H1 (cell line): ENCODE measurements at places on chromosomes 2 and 18.

DNA sequence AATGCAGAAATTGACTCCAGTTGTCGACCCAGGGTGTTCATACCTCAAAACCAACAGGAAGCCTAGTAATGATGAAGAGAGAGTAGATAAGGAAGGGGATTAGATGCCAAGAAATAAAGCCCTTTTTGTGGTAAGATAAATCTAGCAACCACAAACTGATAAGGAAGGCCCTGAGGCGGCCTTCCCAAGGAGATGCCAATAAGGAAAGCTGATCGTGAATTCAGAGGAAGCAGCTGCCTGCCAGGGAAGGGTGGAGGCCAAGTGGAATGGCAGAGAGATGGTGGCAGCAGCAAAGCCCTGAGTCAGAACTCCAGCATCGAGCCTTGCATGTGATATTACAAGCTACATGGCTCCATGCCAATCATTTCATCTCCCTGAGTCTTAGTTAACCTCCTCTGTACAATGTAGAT is 126.3 kb downstream of the IRS1 start:
- no peaks in the 10 kb centered on the region for H3K27me3 ChIP-seq
- no peaks in the 10 kb centered on the region for H3K36me3 ChIP-seq
- no peaks in the 10 kb centered on the region for H3K4me1 ChIP-seq

GRCh38 chr18:31789409-31789808 is 28.7 kb upstream of the SLC25A52 start:
- no peak overlapping the region for H3K4me3 ChIP-seq
- H3K27me3 ChIP-seq: no peaks in the 10 kb centered on the region
- DNase-seq: no peak
- no peak overlapping the region for H3K27ac ChIP-seq
- no peaks in the 10 kb centered on the region for H3K36me3 ChIP-seq

DNA sequence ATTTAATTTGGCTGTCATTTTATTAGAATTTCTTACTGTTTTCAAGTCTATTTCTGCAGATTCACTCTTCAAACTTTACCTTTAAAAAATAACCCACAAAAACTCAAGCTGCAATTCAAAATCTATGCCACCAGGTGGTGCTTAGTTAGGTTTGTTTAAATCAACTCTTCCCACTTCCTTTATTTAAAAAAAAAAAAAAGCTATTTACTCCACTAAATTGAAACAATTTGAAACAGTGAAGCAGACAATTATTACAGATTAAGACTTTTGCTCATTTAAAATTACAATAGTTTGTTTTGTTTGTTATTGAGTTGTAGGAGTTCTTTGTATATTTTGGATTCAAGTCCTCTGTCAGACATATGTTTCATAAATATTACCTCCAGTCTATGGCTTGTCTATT is 300.0 kb downstream of the PDE11A start:
- H3K4me1 ChIP-seq: no peaks in the 10 kb centered on the region
- H3K27me3 ChIP-seq: no peaks in the 10 kb centered on the region
- H3K27ac ChIP-seq: no peak overlapping the region

- H3K27me3 ChIP-seq: 0 out of 2 replicates have a peak, but pooled peaks cover 2% of the 10 kb centered on the region
- H3K36me3 ChIP-seq: peaks cover 13% of the 10 kb centered on the region
- H3K4me1 ChIP-seq: peaks cover 40% of the 10 kb centered on the region
- peak overlapping the region; percentile 84 for H3K4me3 ChIP-seq
- DNase-seq: no peak
- 0 out of 2 replicates have a peak overlapping the region, but pooled peaks have one; percentile 6 for H3K27ac ChIP-seq
Measured at GRCh38 chr2:207767461-207768167, 2.1 kb downstream of the FZD5 start.

GRCh38 chr2:144675731-144676130 is 155.8 kb upstream of the ZEB2 start:
- no peak overlapping the region for H3K27ac ChIP-seq
- H3K27me3 ChIP-seq: no peaks in the 10 kb centered on the region
- no peaks in the 10 kb centered on the region for H3K36me3 ChIP-seq
- DNase-seq: no peak
- H3K4me3 ChIP-seq: no peak overlapping the region

- no peak overlapping the region for H3K4me3 ChIP-seq
- H3K4me1 ChIP-seq: no peaks in the 10 kb centered on the region
Measured at GRCh38 chr2:37427241-37427640, 82.8 kb downstream of the QPCT start.

GRCh38 chr2:176189681-176190641 is 1.5 kb downstream of the HOXD1 start:
- DNase-seq: no peak
- peaks cover 6% of the 10 kb centered on the region for H3K4me1 ChIP-seq
- H3K4me3 ChIP-seq: no peak overlapping the region
- H3K27me3 ChIP-seq: peaks cover 75% of the 10 kb centered on the region
- H3K27ac ChIP-seq: no peak overlapping the region

GRCh38 chr18:48872234-48873145 is 78.3 kb downstream of the SMAD7 start:
- no peak for DNase-seq
- no peaks in the 10 kb centered on the region for H3K36me3 ChIP-seq
- H3K4me3 ChIP-seq: no peak overlapping the region
- H3K27ac ChIP-seq: no peak overlapping the region
- H3K4me1 ChIP-seq: no peaks in the 10 kb centered on the region

DNA sequence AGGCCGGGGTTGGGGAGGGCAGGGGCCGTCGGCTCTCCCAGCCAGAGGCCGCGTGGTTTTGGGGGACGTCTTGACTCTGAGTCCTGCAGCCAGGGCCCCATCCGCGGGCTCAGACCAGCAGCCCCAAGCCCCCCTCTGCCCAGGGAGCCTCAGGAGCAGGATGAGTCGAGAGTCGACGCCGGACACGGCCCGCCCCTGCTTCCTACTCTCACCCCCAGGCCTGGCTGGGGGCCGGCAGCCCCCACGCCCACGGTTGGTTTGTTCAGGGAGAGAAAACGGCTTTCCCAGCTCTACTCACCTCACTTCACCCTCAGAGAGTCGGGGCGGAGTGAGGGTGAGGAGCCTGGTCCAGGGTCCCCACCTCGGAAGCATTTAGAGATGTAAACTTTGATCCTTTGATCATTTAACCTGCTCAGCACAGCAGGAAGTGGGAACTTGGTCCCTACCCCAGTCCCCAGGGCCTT is 6.9 kb downstream of the SNORC start:
- peak overlapping the region; percentile 57 for H3K4me3 ChIP-seq
- no peaks in the 10 kb centered on the region for H3K36me3 ChIP-seq
- H3K27ac ChIP-seq: no peak overlapping the region
- H3K27me3 ChIP-seq: no peaks in the 10 kb centered on the region
- no peak for DNase-seq

- H3K36me3 ChIP-seq: no peaks in the 10 kb centered on the region
- no peaks in the 10 kb centered on the region for H3K27me3 ChIP-seq
- DNase-seq: no peak
- H3K27ac ChIP-seq: no peak overlapping the region
- no peaks in the 10 kb centered on the region for H3K4me1 ChIP-seq
Measured at GRCh38 chr18:45456090-45457021, 158.9 kb upstream of the SLC14A2 start.

DNA sequence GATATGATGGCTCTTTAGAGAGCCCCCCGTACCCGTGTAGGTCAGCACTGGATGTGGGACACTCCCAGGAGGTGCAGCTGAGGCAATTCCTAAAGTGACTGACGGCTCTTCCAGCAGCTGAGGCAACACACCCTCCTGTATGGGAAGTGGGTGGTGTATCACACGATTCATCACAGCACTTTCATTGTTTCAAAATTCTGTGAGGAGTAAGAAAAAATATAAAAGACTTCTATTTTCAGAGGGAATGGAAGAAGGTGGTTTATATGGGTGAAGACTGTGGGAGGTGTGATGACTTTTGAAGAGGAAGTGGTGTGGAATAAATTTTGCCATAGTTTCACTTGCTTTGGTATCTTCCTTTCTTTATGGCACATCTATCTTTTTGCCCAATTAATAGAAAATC is 22.3 kb downstream of the QPCT start:
- no peaks in the 10 kb centered on the region for H3K27me3 ChIP-seq

DNA sequence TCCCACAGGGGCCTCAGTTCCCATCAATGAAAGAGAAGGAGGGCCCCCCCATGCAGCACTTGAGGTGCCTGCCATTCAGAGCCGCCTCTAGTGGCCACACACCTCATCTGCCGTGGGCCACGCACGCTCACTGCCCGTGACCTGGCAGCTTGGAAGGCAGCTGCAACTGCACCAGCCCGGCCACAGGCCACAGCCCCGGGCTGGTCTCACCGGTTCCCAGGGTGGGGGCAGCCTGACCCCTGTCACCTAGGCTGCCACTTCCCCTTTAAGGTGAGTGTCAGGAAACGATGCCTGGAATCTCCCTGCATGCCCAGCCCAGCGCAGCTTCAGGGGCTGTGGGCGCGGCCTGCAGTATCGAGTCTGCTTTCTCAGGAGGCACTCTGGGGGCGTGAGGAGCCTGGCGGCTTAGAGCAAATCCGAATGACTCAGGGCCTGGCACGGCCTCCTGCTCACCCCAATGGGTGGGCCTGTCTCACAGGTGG is 2.6 kb downstream of the MAB21L4 start:
- DNase-seq: no peak
- H3K4me1 ChIP-seq: no peaks in the 10 kb centered on the region
- no peak overlapping the region for H3K4me3 ChIP-seq
- no peaks in the 10 kb centered on the region for H3K27me3 ChIP-seq
- H3K27ac ChIP-seq: no peak overlapping the region
- H3K36me3 ChIP-seq: no peaks in the 10 kb centered on the region

DNA sequence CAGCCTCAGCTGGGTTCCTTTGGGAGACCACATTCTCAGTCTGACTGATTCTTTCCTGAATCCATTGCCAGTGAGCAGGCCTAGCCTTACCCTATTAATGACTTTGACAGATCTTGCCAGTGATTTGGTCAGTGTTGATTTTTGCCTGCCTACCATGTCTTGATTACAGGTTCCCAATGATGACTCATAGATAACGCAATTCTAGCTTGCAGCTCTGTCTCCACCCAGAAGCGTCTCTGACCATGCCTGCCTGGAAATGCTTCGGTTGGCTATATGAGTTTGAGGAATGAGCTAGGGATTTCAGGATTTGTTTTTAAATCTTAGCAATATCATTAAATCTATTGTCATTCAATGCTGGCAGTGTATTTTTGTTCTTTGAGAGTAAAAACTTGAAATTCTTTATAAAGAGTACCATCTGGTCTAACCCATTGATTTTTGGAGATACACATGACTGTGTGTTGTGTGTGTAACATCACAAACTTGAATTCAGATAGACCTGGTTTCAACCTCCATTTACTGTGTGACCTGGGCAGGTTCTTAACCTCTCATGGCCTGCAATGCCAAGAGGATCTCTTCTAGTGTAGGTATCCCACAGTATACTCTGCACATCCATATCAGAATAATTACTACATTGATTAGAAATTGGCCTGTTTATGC is 57.0 kb downstream of the CCDC150 start:
- H3K4me3 ChIP-seq: no peak overlapping the region
- H3K27ac ChIP-seq: no peak overlapping the region
- H3K27me3 ChIP-seq: no peaks in the 10 kb centered on the region
- no peak for DNase-seq

DNA sequence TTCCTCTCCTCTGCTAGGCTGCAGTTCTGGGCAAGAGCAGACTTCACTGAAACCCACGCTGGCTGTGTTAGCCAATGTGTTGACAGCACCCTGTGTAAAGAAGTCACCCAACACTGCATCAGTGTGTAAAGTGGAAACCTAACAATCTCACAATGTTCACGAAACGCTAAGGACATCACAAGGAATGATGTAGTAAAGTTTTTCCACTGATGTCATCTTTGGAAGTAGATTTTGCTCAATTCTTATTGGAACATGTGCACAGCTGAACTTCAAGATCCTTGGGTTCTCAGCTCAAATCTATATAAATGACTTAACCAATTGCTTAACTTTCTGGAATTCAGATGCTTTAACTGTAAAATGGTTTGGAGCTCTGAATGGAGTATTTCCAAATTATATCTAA is 1112.5 kb downstream of the TSN start:
- H3K4me1 ChIP-seq: no peaks in the 10 kb centered on the region
- DNase-seq: no peak
- no peaks in the 10 kb centered on the region for H3K27me3 ChIP-seq
- no peak overlapping the region for H3K4me3 ChIP-seq
- H3K36me3 ChIP-seq: no peaks in the 10 kb centered on the region
- no peak overlapping the region for H3K27ac ChIP-seq

DNA sequence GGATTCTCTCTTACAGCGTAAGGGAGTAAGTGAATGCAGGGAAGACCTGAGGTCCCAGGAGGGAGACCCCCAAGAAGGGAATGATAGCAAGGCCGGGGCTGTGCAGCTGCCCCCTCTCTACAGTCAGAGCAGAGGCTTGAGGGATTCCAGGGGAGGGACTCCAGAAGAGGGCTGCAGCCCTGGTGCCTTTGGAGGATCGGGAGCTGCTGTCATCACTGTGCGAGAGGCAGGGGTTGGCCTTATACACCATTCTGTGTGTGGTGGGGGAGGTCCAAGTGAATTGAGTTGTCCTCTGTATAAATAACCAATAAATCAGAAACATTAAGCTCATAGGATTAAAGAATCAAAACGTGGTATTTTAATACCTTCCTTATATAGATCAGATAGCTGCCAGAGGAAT is 114.9 kb downstream of the GLI2 start:
- no peaks in the 10 kb centered on the region for H3K36me3 ChIP-seq
- no peak overlapping the region for H3K27ac ChIP-seq
- H3K4me3 ChIP-seq: no peak overlapping the region
- H3K27me3 ChIP-seq: no peaks in the 10 kb centered on the region
- no peak for DNase-seq

DNA sequence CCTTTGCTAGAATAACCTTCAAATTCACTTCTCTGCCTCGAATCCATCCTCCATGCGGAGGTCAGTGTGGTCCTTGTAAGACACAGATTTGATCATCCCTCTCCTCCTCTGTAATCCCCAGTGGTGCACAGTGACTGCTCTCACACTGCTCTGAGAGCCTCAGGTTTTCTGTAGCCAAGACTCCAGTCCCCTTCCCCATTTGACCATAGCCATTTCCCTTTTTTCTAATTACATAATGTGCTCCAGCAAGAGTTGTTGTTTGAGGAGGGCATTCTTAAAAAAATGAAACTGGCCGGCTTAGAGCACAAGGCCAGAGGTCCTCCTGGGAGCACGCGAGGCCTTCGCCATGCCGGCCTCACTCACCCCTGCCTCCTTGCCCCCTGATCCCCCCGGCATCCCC is 34.7 kb upstream of the LPIN1 start:
- H3K27me3 ChIP-seq: no peaks in the 10 kb centered on the region
- no peak overlapping the region for H3K27ac ChIP-seq
- no peaks in the 10 kb centered on the region for H3K4me1 ChIP-seq
- H3K4me3 ChIP-seq: no peak overlapping the region
- DNase-seq: no peak

- no peaks in the 10 kb centered on the region for H3K4me1 ChIP-seq
- H3K27ac ChIP-seq: no peak overlapping the region
Measured at GRCh38 chr2:19598971-19599370, 240.5 kb upstream of the OSR1 start.

DNA sequence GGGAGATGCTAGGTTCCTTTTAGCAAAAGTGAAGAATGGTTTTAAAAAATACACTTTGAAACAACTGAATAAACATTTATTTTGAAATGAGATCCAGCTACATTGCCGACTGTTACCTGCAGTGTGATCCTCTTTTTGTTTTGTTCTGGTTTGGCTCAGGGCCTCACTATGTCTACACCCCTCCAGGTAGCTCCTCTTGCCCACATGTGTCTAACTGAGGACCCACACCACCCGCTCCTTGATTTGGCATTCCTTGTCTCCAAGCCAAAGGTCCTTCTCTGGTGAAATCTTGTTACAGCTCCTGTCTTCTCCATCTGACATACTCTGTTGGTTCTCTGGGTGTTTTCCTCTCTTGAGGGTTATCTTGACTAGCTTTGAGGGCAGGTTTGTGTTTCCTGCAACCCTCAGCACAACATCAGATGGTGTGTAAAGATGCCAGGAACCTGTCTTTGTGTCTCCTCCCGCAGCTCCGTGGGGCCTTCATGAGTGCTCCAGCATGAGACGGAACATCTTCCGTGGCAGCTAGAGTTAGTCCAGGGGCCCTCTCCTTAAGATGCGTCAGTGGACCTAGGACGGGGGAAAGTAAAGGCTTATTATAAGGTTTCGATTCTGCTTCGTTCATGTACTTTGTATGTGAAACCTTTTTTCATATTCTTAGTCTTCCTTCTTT is 32.1 kb downstream of the MAP4K4 start:
- no peaks in the 10 kb centered on the region for H3K36me3 ChIP-seq
- no peak for DNase-seq
- no peaks in the 10 kb centered on the region for H3K27me3 ChIP-seq
